Fibroblast of skin of right biceps (primary cell): ENCODE measurements at places on chromosomes 7 and 10.

GRCh38 chr7:22574754-22575520 lies 74.9 kb upstream of the STEAP1B start:
- DNase-seq, result peak; percentile 49

GRCh38 chr10:67612577-67613537 lies 83.1 kb downstream of the CTNNA3 start:
- peak; percentile 87 for DNase-seq

- DNase-seq, result no peak
Observed at GRCh38 chr7:2379821-2380450, 23.5 kb upstream of the CHST12 start.

GRCh38 chr10:79274279-79275104 lies 72.8 kb upstream of the PPIF start:
- DNase-seq, result peak; percentile 49

GRCh38 chr10:71084061-71084817 lies 128.1 kb upstream of the UNC5B start:
- DNase-seq, result no peak
